Amniotic stem cell (primary cell): ENCODE measurements at places on chromosomes 2 and 18.

DNA sequence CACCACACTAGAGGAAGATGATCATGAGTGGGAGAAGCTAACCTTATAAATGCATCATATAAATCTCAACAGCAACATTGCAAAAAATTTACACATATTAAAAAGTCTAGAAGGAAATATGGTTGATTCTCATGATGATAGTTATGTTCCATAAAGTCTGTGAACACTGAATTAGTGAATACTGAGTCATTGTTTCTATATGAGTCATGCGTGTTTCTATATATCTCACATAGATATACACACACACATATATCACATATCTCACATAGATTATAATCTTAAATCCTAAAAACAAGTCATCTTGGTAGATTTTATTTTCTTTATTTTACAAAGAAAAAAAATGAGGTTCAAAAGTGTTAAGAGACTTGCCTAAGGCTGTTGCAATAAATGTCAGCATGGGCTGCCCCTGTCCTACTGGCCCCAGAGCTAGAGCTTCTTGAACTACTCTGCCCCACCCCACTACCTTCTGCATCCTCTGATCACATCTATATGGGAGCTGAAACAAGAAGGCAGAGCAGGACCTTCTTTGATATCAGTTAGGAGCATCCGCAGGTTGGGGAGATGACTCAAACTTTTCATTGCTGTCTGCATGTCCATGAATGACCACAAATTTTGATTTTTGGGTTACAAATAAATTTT lies 81.8 kb upstream of the ADAM23 start:
- DNase-seq = no peak

DNA sequence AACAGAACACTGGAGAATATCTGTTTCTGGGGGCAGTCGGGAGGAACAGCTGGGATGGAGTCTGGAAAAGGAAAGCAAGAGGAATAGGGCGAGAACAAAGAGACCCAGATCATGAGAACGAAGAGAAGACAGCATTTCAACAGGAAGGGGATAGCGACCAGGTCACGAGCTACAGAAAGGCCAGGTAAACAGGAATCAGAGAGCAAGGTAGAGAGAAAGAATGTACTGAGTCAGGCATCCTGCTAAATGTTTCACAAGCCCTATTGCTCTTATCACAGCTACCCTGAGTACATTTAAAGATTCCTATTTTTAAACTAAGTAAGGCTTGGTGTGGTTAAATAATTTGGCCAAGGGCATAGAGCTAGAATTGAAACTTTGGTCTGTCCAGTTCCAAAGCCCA lies 254.9 kb upstream of the RAB12 start:
- no peak for DNase-seq

DNA sequence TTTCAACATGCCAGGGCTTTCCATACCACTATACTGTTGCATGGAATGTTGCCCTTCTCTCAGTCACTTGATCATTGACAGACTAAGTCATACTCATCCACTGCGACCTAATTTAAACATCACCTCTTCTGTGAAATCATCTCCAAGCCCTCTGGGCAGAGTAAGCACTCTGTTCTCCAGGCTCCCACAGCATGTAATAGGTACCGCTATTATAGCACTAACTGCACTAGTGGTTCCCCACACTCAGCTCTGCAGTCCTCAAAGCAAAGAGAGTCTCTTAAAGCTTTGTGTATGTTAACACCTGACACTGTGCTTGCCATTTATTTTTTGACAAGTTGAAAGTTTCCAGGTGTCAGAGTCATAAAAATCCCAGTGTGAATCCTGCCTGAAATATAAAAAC lies 947.2 kb downstream of the ERBB4 start:
- DNase-seq = no peak

GRCh38 chr2:219125886-219126270 lies 34.7 kb downstream of the NHEJ1 start:
- DNase-seq = no peak

DNA sequence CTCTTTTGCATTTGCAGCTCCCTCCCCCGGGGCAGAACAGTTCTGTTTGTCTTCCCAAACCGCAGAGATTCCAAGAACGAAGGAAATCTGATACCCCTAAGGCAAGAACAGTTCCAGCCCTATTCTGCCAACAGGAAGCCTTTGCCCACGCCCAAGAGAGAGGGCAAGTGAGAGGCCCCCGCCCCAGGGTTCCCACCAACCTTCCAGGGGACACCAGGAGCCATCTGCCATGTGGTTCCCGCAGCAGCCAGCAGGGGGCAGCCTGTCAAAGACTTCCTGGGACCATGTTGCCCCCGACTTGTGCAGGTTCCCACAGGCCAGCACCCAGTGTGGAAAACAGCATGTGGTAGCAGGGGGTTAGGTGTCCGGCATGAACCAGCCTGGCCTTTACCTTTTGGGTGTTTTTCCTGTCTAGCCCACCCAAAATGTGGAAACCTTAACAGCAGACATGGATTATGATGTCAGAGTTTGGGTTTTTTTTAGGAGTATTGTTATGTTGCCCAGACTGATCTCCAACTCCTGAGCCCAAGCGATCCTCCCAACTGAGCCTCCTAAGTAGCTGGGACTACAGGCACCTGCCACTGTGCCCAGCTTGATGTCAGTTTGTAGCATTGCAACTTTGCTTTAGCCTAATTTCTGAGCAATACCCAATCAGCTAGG lies 21.7 kb upstream of the EFHD1 start:
- peak; percentile 64 for DNase-seq

DNA sequence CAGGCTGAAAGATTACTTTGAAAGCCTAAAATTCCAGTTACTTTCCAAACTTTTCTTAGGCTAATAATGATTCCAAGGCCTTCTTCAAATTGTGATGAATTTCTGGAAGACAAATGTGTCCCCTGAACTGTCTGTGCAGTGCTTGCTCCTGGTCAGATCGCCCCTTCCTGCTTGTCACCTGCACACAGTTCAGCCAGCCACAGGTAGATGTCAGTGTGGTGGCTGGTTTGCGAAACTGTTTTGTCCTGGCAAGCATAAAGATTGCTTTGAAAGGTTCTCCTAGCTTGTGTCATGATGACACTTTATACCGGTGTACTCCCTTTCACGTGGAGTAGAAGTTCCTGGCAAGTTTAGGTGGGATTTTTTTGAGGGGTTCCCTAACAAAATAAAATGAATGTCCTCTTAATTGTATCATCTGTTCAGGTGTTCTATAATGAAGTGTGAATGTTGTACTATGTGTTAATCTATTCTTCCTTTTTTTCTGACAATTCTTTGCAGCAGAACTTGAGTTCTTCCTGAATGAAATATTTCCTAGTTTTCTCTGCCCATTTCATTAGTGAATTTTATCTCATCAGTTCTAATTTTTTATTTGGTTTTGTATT lies 298.8 kb downstream of the ZNF407 start:
- no peak for DNase-seq

GRCh38 chr2:120870467-120870788 lies 134.8 kb downstream of the GLI2 start:
- DNase-seq = no peak

DNA sequence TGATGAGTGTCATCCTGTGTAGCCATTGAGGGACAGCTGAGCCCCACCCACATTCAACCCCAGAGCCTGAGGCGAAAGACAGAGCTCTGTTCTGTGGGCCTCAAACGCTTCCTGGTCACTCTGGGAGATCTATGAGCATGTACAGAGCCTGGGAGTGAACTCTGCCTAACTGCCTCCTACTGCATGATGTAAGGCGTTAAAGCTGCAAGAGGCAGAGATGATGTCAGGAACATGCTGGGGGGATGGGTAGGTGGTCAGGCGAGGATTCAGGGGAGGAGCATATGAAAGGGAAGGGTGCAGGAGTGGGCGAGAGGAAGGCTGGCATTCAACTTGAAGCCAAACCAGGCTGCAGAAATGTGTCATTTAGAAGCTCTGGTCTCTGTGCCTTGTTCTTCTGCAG lies 181.0 kb downstream of the TFCP2L1 start:
- no peak for DNase-seq

- DNase-seq = no peak
Observed at GRCh38 chr2:86189782-86190416, 5.4 kb downstream of the IMMT start.

- DNase-seq = no peak
Observed at GRCh38 chr18:55448420-55448819, 139.6 kb downstream of the TCF4 start.
